ENCODE measurements at places on chromosomes 7 and 10. TPM values are rescaled to one million over a fixed set of nuclear protein-coding genes. Genes with fewer than 3 reads are reported as not detected.
A peak's percentile ranks its signal among the peaks of the same experiment; 100 is the strongest.

The RAB19 gene
- 1.0 TPM for polyA plus RNA-seq

GRCh38 chr10:61835069-61835945 is 66.2 kb upstream of the ARID5B start:
- DNase-seq = no peak

The FAM24B gene
- polyA plus RNA-seq = 4.9 TPM

The RPEL1 gene
- polyA plus RNA-seq = 0.09 TPM

GRCh38 chr7:10939237-10939910 is 34.3 kb upstream of the PHF14 start:
- DNase-seq = no peak

GRCh38 chr10:70191972-70192305 is 21.6 kb upstream of the SAR1A start:
- DNase-seq = peak; percentile 78

The LRRC18 gene
- 1.1 TPM for polyA plus RNA-seq

GRCh38 chr10:114548662-114549061 is 109.4 kb downstream of the ABLIM1 start:
- peak; percentile 42 for DNase-seq

GRCh38 chr7:44784364-44784763 is 12.1 kb upstream of the PPIA start:
- DNase-seq = no peak
